ENCODE measurements at places on chromosomes 12 and 14. TPM values are rescaled to one million over a fixed set of nuclear protein-coding genes. Genes with fewer than 3 reads are reported as not detected.

GRCh38 chr12:85782711-85783110, 53.5 kb downstream of the RASSF9 start:
- H3K36me3 ChIP-seq: no peaks in the 10 kb centered on the region
- H3K4me1 ChIP-seq: no peaks in the 10 kb centered on the region
- no peak overlapping the region for H3K4me3 ChIP-seq
- H3K27me3 ChIP-seq: no peaks in the 10 kb centered on the region

The IL31 gene
- total RNA-seq: not detected

The ACADS gene
- total RNA-seq: 56.0 TPM

The IKBIP gene
- total RNA-seq: 26.2 TPM

The NRXN3 gene
- 1.6 TPM for total RNA-seq

DNA sequence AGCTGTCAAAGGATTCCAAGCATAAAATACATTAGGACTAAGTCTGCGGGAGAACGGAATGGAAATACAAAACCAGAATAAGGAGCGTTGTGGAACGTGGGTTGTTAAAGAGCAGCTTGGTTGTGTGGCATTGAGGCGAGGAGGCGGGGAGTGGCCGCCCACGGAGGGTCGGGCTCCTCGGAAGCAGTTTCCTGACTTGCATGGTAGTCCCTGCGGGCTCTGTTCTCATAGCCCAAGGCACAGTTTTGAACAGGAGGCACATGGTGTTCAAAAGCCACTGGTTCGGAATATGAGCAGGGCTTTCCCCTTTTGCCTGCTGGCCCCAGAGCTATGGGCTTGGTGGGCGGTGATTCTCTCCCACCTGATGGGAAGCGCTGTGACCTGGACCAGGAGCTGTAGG, 12.2 kb downstream of the DDX51 start:
- no peak overlapping the region for H3K4me3 ChIP-seq
- no peaks in the 10 kb centered on the region for H3K27me3 ChIP-seq
- H3K27ac ChIP-seq: no peak overlapping the region

DNA sequence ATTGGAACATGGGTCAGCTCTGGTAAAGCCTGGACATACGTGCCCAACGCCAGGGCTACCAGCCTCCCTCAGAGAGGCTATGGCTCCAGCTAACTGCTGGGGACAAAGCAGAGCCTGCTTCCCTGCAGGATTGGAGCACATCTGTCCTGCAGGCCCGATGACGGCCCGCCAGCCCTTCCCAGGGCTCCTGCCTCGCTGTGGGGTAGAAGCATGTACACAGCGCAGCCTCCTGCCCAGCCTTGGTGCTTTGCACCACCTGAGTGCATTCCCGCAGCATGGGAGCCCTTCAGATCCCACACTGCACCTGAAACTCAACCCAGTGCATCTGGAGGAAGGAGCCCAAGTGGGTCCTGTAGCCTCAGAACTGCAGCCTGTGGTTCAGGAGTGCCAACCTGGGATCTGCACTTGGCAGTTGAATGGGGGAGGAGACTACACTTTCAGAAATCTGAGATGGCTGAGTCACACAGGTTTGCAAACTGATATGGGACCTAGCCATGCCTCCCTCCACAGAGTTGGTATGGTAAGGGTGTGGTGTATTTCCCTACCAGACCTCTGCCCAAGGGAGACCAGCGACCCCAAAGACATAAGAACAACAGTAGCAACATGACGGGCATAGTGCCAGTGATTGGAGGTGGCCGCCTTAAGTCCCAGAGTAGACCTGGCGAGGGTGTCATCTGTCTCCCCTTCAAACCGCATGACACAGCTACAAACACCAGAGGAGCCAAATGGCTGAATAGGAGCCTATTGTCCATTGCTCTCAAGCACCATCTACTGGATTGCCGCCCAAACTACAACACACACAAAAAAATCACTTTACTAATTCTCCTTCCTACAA, 273.9 kb upstream of the MIS18BP1 start:
- no peaks in the 10 kb centered on the region for H3K36me3 ChIP-seq
- no peak overlapping the region for H3K27ac ChIP-seq
- DNase-seq: no peak
- H3K4me3 ChIP-seq: no peak overlapping the region

- no peaks in the 10 kb centered on the region for H3K36me3 ChIP-seq
- H3K27ac ChIP-seq: no peak overlapping the region
- H3K4me1 ChIP-seq: no peaks in the 10 kb centered on the region
Observed at GRCh38 chr14:57486767-57487379, 6.8 kb downstream of the CCDC198 start.
